ENCODE measurements at places on chromosomes 13 and 19. TPM values are rescaled to one million over a fixed set of nuclear protein-coding genes. Genes with fewer than 3 reads are reported as not detected.

GRCh38 chr13:46202188-46202795, 9.4 kb upstream of the LRRC63 start:
- no peak for DNase-seq

DNA sequence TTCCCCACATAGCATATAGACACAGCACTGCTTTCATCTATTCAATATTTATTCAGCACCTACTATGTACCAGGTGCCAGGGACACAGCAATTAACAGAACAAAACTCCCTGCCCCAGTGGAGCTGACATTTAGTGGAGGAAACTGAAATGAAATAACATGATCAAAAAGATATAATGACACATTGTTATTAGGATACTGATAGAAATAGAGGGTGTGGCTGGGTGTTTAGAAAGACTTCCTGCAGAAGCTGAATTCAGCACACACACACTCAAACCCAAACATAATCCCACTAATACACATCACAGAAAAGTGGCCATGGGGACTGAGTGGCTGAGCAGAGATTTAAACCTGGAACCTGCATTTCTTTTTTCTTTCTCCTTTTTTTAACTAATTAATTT, 3.8 kb upstream of the CDC37 start:
- no peak for DNase-seq

DNA sequence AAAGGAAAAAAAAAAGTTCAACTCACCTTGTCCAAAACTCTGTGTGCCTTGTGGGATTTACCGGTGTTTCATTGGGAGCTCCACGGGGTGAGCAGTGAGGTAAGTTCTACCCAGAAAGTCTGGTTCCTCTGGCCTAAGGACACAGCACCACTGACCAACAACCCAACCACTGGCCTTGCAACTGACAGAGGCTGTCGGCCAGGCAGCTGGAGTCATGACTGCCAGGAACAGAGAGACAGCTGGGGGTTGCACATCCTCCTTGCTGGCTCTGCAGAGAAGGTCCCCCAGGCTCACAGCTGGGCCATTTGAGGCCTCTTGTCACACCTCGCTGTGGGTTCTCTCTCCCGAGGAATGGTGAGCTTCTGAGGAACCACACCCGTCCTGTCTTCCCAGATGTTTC, 59.5 kb downstream of the ANKRD10 start:
- DNase-seq, result no peak

- no peak for DNase-seq
Observed at GRCh38 chr13:71820699-71821098, 46.3 kb downstream of the DACH1 start.

DNA sequence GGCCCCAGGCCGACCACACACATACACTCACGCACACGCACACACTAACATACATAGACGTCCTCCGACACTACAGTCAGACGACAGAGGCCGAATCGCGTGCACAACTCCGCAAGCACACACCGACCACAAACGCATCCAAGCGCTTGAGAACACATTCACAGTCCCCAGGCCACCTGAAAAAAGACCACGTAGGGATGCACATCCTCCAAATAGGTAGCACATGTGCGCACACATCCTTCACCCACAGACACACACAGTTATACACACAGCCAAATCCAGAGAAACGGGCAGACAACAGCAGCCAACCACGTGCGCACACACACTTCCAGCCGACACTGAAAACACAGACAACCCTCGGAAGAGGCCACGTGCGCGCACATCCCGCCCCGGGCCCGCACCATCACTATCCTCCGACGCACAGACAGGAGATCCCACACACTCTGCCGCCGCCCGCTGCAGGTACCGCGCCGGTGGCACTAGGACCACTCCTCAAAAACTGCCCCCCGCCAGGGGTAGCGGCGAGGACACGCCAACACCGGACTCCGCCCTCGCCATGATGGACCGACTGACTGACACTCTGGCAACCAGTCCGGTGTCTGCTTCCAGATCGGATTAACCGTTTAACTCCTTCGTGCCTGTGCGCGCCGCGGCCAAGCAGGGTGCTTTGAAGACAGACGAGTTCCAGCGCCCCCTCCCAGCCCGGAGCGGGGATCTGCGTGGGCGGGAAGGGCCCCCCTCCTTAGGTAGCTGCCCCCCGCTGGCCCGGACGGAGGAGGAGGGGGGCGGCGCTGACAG, 493 bp upstream of the PDE4A start:
- DNase-seq, result no peak

DNA sequence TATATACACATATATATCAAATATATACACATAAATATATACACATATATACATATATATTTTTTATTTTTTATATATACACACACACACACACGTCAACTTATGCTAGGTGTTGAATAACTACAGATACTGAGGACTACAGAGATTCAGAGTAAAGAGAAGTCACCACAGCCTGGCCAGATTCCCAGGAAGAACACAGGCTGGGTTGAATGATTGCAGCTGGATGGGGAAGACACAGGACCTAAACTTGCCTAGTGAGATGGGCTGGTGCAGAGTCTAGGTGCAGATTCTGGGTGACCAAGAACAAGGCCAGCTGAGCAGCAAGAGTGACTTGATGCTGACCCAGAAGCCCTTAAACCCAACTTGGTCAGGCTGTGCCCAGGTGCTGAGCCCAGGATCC, 241.3 kb downstream of the KCTD12 start:
- no peak for DNase-seq

- DNase-seq, result no peak
Observed at GRCh38 chr13:63107179-63107943, 1691.7 kb upstream of the PCDH20 start.

DNA sequence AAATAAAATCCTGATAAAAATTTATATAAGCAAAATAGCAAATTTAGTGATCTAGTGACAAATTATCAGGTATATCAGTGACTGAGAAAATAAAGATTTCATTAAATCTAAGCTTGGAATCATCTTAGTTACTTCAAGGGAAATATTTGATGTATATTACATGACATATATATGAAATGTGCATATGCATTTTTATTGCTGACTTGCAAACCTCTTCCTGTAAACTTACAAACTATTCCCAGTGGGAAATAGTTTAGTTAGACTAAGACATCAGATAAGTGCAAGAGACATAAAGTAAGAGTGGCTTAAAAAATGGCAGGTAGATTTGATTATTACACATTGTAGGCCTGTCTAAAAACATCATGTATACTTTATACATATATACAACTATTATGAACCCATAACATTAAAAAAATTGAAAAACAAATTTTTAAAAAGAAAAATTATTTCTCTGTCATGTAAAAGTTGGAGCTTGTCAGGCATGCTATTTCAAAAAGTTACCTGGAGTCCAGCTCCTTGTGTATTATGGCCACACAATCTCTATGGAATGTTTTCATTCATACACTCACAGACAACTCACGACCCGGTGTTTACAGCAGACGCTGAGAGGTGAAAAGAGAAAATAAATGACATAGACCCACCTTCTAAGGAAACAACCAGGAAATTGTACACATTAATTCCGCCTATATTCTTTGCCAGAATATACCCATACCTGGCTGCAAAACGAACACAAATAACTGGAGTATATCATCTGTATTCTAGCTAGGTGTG, 724.5 kb downstream of the SLITRK6 start:
- no peak for DNase-seq

- DNase-seq, result no peak
Observed at GRCh38 chr13:106533943-106534638, 1.4 kb downstream of the EFNB2 start.

DNA sequence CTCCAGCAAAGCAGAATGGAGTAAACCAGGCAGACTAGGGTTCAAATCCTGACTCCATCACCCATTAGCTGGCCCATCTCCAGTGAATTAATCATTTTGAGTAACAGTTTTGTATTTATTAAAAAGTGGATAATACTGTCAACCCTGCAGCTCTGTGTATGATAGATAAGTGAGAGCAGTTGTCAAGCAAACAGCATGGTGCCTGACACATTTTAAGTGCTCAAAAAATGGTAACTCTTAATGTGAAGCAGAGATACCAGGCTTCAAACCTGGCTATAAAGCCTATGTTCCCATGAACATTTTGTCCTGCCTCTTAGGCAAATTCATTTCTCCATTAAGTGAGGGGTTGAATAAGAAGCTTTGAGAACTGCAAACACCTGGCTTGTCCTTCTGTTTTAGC, 409.6 kb downstream of the TBC1D4 start:
- DNase-seq, result no peak

DNA sequence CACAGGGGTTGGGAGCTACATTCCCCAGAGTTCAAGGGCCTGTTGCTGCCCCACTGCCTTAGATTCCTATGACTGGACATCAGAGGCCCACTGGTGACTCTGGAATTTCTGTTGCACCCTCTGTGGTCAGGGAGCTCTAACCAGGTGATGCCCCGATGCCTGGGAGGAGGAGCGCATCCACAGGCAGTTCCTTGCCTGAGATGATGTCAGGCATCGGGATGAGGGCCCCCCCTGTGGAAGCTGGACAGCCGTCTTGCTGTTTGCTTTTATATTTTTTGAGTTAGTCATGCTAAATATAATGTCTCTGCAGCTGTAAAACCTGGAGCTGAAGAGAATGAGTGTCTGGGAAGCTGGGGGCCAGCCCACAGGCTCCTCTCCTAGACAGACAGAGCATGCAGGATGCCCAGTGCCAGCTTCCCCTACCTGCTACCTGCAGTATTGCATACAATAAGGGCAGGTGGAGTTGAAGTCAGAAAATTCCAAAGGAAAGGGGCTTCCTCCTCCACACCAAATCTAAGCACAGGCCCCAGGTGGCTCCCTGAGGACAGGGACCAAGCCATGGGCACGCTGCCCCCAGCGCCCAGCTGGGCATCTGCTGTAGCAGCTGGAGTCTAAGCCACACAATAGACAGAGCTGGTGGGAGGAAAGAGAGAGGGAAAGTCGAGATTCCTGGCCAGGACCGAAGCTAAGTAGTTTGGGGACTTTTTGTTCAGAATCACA, 16.2 kb downstream of the COL4A2 start:
- DNase-seq, result no peak

DNA sequence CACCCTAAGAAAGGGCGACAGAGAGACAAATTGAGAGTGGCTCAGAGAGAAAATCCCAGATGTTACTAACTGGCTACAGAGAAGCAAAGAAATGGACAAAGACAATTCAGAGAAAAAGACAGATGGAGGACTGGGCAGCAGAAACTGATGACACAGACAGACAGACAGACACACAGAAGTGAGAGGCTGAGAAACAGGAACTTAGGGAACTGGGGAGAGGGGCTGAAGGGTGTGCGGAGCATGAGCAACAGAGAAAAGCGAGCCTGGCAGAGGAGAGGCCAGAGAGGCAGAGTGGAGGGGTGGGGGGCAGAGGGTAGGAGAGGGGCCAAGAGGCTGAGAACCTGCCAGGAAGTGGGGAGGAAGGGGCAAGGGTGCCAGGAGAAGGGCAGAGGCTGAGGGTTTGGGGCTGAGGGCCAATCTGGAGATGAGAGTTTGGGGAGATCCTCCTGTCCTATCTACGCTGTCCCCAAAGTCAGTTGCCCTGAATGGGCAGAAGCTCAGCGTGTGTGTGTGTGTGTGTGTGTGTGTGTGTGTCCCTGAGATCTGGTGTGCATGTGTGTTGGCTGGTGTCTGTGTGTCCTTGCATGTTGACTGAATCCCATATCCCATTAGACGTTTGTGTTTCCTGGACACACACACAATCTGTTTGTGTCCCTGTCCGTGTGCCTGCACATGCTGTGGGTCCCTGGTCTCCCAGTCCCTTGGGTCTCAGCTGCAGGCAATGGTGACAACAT, 5.6 kb upstream of the ERFL start:
- DNase-seq, result no peak

DNA sequence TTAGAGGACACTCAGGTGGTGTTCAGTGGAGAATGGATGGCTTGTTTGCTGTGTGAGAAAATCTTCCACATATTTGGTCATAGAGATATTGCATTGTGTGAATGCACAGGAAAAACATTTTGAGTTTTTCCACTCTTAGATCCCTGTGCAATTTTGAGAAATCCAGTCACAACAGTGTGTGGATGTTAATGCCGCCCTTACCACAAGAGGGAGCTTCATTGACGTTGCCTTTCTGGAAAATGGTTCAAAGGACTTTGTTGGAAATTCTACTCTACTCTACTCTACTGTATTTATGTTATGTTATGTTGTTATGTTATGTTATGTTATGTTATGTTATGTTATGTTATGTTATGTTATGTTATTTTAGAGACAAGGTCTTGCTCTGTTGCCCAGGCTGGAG, 13.4 kb downstream of the ZNF20 start:
- DNase-seq, result no peak

DNA sequence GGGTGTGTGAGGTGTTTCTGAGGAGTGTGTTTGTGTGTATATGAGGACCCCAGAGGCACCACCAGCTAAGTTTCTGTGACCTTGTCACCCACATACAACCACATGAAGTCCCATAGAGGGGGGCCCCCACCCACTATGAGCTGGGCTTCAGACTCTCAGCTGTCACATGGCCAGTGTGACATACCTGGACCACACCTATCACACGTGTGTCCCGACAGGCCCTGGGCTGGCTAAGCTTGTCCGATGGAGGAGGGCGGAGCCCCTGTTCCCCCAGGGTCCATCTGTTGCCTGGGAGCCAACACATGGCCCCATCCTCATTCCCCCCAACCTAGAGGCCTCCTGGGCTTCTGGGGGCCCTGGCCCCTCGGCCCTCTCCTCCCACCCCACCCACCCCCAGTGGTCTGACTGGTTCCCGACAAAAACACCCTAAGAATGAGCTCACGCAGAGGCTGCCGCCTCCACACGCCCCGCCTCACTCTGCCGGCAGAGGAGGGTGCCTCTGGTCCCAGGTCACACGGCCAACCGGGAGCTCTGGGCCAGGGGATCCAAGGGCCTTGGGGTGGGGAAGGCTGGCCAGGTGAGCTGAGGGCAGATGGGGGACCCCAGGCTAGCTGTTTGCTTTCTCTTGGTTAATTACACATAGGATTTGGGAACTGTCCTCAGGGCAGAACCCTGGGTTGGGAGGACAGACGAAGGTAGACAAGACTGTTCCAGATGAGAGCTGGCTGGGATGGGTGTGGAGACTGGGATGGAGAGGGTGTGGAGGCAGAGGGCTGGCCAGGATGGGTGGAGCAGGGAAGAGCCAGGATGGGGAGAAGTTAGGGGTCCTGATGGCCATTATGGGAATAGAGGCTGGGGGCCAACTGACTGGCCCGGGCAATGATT, 4.3 kb downstream of the KLC3 start:
- no peak for DNase-seq

The SPART gene
- polyA plus RNA-seq, result 83.6 TPM

The CEACAM3 gene
- polyA plus RNA-seq, result not detected

The SPTBN4 gene
- 2.1 TPM for polyA plus RNA-seq

The FSD1 gene
- polyA plus RNA-seq, result 5.3 TPM

The URI1 gene
- polyA plus RNA-seq, result 99.4 TPM

The OR1I1 gene
- polyA plus RNA-seq, result 0.03 TPM

All from left renal pelvis (tissue), 4 donors.